A172 (cell line): ENCODE measurements at places on chromosomes 16 and 17.

DNA sequence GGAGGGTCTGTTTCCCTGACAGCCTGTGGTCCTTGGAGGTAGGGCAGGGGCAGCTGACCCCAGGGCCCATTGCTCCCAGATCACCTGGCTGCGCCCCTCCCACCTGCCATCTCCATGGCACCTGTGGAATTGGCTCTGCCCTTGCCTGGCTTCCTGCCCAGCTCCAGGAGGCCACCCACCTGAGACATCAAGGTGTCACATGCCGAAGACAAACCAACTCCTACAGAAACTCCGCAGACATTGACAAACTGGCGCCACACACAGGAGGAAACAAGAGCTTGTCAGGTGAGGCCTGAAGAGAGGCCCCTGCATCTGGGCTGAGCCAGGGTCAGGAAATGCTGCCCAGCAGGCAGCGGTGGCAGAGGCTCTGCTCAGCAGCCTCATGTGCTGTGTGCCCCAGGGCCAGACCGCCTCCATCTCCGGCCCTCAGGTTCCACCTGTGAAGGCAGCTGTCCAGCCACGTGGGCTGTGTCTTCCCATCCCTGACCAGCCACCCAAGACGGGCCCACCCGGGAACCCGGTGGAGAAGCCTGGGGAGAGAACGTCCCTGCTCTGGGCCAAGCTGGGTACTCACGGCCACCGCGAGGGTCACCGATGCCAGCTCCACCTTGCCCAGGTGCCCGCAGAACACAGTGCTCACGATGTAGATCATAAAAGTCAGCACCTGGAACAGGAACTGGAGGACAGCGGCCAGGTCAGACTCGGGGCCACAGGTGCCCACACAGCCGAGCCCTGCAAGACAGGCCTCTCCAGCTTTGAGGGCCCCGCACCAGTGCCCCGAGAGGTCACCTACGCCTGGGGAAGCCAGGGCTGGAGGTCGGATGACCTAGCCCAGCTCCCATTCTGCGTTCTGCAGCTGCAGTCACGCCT, 1.6 kb downstream of the SLC47A2 start:
- no peak for DNase-seq

GRCh38 chr17:81489012-81489997, 23.3 kb downstream of the ACTG1 start:
- DNase-seq, result no peak

DNA sequence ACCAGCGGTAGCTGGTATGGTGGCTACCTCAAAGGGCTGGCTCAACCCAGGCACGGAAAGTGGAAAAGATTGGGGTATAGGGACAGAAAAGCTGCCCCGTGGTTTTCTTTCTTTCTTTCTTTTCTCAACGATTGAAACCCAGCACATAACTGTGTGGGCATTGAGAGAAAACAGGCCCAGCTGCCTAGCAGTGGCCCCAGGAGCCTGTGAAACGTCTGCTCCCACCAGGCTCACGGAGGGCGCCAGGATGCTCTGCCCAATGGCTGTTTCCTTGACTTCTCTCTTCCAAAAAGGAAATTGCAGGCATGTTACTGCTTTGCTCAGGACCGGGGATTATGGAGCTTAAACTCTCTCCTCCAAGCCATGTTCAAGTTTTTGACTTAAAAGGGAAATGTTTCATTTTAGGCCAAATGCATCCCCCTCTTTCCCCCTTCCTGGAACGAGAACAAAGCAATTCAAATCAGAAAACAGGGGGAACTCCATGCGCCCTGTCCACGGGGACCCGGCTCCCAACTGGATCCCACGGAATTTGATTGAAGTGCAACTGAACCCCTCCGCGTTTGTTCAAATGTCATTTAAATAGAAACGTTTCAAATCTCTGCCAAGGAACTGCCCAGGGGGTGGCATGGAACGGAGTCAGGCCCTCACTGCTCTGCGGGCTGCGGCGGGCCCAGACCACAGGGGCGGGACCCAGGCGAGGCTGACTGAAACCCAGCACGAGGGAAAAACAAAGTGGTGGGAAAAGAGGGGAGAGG, 133.5 kb downstream of the RGS9 start:
- no peak for DNase-seq

- no peak for DNase-seq
Measured at GRCh38 chr16:10846213-10846998, 27.8 kb upstream of the TVP23A start.

- DNase-seq, result no peak
Measured at GRCh38 chr17:8766731-8767130, 8.4 kb upstream of the SPDYE4 start.

- no peak for DNase-seq
Measured at GRCh38 chr17:45413498-45413923, 19.2 kb downstream of the ARHGAP27 start.

- DNase-seq, result peak; percentile 66
Measured at GRCh38 chr17:40072040-40072734, 9.4 kb downstream of the THRA start.

GRCh38 chr17:17767154-17767869, 69.5 kb downstream of the SREBF1 start:
- DNase-seq, result no peak
